ENCODE measurements at places on chromosomes 2 and 18.
A peak's percentile ranks its signal among the peaks of the same experiment; 100 is the strongest.

- no peak for DNase-seq
- no peaks in the 10 kb centered on the region for H3K4me1 ChIP-seq
- no peaks in the 10 kb centered on the region for H3K36me3 ChIP-seq
- H3K27me3 ChIP-seq, result no peaks in the 10 kb centered on the region
- H3K27ac ChIP-seq, result no peak overlapping the region
Measured at GRCh38 chr2:9807555-9808305, 35.5 kb upstream of the TAF1B start.

DNA sequence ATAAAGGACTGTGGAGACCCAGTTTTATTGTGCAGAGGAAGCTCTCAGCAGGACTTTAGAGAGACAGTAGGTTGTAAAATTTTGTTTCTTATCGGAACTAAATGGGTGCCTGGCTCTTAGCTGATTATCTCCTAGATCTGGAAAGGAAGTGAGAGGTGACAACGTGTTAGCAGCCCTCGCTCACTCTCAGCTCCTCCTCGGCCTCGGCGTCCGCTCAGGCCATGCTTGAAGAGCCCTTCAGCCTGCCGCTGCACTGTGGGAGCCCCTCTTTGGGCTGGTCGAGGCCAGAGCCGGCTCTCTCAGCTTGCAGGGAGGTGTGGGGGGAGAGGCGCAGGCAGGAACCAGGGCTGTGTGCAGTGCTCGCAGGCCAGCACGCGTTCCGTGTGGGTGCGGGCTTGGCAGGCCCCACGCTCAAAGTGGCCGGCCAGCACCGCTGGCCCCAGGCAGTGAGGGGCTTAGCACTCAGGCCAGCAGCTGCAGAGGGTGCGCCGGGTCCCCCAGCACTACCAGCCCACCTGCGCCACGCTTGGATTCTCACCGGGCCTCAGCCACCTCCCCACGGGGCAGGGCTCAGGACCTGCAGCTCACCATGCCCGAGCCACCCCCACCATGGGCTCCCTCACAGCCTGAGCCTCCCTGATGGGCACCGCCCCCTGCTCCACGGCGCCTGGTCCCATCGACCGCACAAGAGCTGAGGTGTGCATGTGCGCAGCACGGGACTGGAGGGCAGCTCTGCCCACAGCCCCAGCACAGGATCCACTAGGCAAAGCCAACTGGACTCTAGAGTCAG lies 4.6 kb upstream of the MFF start:
- H3K27ac ChIP-seq, result no peak overlapping the region
- H3K4me1 ChIP-seq, result no peaks in the 10 kb centered on the region
- no peaks in the 10 kb centered on the region for H3K27me3 ChIP-seq
- H3K4me3 ChIP-seq, result no peak overlapping the region

- no peaks in the 10 kb centered on the region for H3K4me1 ChIP-seq
- H3K36me3 ChIP-seq, result no peaks in the 10 kb centered on the region
- H3K27ac ChIP-seq, result no peak overlapping the region
- no peak overlapping the region for H3K4me3 ChIP-seq
- H3K27me3 ChIP-seq, result no peaks in the 10 kb centered on the region
- DNase-seq, result no peak
Measured at GRCh38 chr18:7878265-7879211, 311.4 kb downstream of the PTPRM start.

- H3K4me3 ChIP-seq, result no peak overlapping the region
- peak overlapping the region; percentile 47 for H3K27ac ChIP-seq
- H3K27me3 ChIP-seq, result no peaks in the 10 kb centered on the region
- peak; percentile 31 for DNase-seq
- peaks cover 10% of the 10 kb centered on the region for H3K4me1 ChIP-seq
Measured at GRCh38 chr2:71100195-71100964, 29.6 kb downstream of the MCEE start.

DNA sequence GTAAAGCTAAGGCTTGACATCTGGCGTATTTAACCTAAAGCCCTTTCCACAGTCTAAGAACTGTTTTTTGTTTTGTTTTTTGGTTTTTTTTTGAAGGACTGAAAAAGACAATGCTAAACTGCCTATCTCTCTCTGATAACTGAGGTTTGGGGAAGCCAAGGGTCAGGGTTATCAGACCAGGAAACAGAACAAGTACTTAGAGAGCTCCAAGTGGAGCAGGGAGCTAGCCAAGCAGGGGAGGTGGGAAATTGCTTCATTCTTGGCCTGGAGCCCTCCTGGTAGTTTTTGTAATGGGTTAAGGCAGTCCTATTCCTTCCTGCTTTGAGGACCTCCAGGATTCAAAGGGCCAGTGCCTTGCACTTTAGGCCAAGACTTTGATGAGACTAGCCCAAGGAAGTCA lies 154.3 kb upstream of the LTBP1 start:
- no peaks in the 10 kb centered on the region for H3K4me1 ChIP-seq
- DNase-seq, result no peak
- no peak overlapping the region for H3K4me3 ChIP-seq
- H3K36me3 ChIP-seq, result no peaks in the 10 kb centered on the region
- no peak overlapping the region for H3K27ac ChIP-seq

DNA sequence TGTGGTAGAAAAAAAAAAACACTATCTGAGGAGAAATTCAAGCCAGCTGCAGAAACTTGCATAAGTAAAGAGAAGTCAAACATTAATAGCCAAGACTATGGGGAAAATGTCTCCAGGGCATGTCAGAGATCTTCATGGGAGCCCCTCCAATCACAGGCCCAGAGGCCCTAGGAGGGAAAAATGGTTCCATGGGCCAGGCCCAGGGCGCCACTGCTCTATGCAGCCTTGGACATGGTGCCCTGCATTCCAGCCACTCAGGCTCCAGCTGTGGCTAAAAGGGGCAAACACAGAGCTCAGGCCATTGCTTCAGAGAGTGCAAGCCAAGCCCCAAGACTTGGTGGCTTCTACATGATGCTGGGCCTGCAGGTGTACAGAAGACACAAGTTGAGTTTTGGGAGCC lies 354.7 kb downstream of the NBAS start:
- no peak for DNase-seq
- no peaks in the 10 kb centered on the region for H3K4me1 ChIP-seq
- H3K36me3 ChIP-seq, result no peaks in the 10 kb centered on the region
- H3K4me3 ChIP-seq, result no peak overlapping the region

- no peak overlapping the region for H3K4me3 ChIP-seq
- no peaks in the 10 kb centered on the region for H3K36me3 ChIP-seq
- DNase-seq, result no peak
- H3K27ac ChIP-seq, result no peak overlapping the region
- H3K4me1 ChIP-seq, result no peaks in the 10 kb centered on the region
Measured at GRCh38 chr2:30371772-30372373, 75.2 kb upstream of the LCLAT1 start.

DNA sequence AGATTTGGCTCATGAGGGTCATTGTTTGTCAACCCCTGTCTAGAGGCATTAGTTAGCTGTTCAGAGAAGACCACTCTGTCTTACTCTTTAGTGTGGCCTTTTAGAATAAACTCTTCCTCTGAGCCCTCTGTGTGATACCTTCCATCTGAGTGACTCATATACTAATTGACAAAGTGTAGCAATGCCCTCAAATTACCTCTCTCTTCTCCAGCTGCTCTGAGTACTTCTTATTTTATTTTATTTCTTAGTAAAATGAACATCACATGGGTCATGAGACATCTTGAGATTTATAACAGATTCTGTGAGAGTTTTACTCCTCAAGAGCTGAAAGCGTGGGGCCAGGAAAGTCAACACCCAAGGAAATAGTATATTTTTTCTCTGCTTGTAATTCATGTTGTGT lies 67.4 kb downstream of the KCTD18 start:
- H3K27me3 ChIP-seq, result no peaks in the 10 kb centered on the region
- H3K36me3 ChIP-seq, result no peaks in the 10 kb centered on the region
- no peak overlapping the region for H3K27ac ChIP-seq
- H3K4me3 ChIP-seq, result no peak overlapping the region
- H3K4me1 ChIP-seq, result peaks cover 16% of the 10 kb centered on the region
- DNase-seq, result no peak

DNA sequence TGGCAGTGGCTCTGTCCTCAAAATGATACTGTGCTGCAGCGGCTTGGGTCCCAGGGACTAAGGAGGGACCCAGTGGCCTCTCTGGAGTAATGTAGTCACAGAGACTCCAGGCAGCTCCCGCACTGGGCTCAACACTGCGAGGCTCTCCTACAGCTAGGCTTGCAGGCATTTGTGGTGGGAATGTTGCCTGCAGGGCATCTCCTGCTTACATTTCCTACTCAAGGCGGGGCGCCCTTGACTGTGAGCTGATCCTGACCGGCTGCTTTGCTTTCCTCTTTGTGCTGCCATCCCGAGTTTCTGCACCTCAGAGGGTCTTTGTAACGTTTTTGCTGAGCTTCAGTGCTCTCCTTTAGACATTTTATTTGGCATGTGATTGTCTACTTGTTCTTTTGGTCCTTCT lies 177.4 kb upstream of the FN1 start:
- no peaks in the 10 kb centered on the region for H3K27me3 ChIP-seq
- no peak overlapping the region for H3K4me3 ChIP-seq
- no peaks in the 10 kb centered on the region for H3K36me3 ChIP-seq
- H3K27ac ChIP-seq, result no peak overlapping the region
- no peaks in the 10 kb centered on the region for H3K4me1 ChIP-seq
- DNase-seq, result no peak

All from MM.1S (cell line).